NCI-H1436 treated with DMSO at 0.1 percent for 48 hours (cell line): ENCODE measurements at places on chromosomes 3 and 15.

GRCh38 chr15:38242055-38242454 is 10.6 kb upstream of the SPRED1 start:
- no peak for DNase-seq

DNA sequence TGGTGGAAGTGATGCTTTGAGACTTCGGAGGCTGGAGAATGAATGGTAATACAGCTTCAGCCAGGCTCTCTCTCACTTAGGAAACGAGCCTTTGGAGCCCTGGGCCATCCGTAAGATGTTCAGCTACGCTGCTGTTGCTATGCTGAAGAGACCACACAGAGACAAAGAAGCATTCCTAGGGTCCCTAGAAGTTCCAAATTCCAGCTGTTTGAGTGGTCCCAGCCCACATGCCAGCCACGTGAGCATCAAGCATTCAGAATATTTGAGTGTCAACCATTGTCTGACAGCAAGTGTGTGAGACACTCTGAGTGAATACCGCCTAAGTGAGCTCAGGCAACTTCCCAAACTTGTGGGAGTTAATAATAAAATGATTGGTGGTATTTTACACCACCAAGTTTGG is 212.9 kb downstream of the CD47 start:
- DNase-seq = no peak

DNA sequence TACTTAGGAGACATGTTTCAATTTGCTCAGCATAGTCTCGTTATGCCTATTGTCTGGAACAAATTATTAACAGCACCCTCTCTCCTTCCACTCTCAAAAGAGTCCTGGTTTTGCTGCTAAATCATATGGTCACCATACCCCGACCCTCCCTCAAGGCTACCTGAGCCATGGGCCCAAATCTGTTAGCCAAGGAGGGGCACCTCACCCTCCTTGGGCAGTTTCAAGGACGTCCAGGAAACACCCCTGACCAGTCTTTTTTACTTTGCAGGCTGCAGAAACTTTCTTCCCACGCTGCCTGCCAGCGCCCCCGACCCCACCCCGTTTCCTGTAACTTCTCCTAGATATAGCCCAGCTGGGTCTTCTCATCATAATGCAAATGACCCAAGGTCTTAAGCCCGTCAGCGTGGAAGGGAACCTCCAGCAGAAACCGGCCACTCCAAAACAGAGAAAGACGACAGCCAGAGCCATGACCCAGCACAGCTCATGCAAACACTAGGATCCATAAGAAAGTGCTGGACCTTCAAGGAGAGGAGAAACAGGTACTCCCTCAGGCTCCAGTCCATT is 62.3 kb downstream of the ADCY5 start:
- no peak for DNase-seq

DNA sequence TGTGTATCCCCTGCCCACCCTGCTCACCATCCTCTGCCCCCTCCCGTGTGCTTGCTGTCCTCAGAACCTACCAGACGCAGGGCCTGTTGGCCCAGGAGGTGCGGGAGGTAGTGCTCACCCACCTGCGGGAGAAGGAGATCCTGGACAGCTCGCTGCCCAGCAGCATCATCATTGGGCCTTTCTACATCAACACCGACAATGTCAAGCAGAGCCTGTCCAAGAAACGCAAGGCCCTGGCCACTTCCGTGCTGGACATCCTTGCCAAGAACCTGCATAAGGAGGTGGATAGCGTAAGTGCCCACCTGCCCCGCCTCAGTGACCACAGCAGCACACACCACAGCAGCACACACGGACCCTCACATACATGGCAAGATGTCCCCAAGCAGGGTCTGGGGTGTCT is 33.0 kb downstream of the DNAH1 start:
- DNase-seq = no peak

- no peak for DNase-seq
Observed at GRCh38 chr3:164940745-164941144, 137.6 kb downstream of the SI start.

GRCh38 chr15:74957476-74958035 is 984 bp upstream of the RPP25 start:
- DNase-seq = no peak

- DNase-seq = no peak
Observed at GRCh38 chr3:60594025-60594424, 657.2 kb downstream of the FHIT start.

DNA sequence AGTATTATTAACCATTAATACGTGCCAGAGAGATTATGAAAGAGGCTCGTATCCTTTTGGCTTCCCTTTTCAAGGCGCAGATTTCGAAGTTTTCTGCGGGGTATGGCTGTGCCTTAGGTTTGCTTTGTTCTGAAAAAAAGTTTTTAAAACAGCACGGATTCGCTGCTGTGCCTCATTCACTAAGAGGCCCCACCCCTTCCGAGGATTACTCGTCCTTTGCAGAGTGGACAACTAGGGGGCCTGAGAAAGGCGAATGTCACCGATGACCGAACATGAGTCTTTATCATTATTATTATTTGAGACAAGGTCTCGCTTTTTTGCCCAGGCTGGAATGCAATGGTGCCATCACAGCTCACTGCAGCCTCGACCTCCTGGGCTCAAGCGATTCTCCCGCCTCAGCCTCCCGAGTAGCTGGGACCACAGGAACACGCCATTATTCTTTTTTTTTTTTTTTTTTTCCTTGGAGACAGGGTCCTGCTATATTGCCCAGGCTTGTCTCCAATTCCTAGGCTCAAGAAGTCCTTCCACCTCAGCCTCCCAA is 684 bp upstream of the RPS27L start:
- DNase-seq = no peak

GRCh38 chr15:68783226-68784058 is 37.3 kb downstream of the ANP32A start:
- no peak for DNase-seq

GRCh38 chr3:87148020-87148419 is 79.1 kb upstream of the CHMP2B start:
- DNase-seq = no peak

GRCh38 chr3:32275506-32275905 is 37.0 kb downstream of the CMTM8 start:
- DNase-seq = no peak

GRCh38 chr15:98878172-98878571 is 129.4 kb downstream of the PGPEP1L start:
- no peak for DNase-seq

GRCh38 chr15:99306694-99307338 is 55.5 kb downstream of the LRRC28 start:
- DNase-seq = no peak

- DNase-seq = no peak
Observed at GRCh38 chr3:156609546-156609945, 54.6 kb upstream of the SSR3 start.

DNA sequence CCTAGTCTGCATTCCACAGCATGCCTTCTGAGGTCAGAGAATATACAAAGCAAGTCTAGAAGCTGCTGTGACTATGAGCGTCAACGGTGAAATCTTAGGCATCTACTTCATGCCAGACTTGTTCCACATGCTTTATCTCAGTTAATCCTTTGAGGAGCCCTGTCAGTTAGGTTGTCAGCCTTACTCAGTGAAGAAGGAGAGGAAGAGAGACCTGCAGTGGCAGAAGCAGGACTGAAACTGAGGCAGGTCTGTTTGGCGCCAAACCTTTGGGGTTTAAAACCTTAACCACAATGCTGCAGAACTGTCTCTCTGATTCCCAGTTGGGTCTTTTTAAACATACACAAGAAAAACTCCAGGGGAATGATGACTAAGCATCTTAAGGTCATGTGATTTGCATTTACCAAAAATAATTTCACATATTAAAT is 139.0 kb upstream of the LIPC start:
- no peak for DNase-seq

- DNase-seq = no peak
Observed at GRCh38 chr3:6508410-6508759, 352.5 kb upstream of the GRM7 start.

DNA sequence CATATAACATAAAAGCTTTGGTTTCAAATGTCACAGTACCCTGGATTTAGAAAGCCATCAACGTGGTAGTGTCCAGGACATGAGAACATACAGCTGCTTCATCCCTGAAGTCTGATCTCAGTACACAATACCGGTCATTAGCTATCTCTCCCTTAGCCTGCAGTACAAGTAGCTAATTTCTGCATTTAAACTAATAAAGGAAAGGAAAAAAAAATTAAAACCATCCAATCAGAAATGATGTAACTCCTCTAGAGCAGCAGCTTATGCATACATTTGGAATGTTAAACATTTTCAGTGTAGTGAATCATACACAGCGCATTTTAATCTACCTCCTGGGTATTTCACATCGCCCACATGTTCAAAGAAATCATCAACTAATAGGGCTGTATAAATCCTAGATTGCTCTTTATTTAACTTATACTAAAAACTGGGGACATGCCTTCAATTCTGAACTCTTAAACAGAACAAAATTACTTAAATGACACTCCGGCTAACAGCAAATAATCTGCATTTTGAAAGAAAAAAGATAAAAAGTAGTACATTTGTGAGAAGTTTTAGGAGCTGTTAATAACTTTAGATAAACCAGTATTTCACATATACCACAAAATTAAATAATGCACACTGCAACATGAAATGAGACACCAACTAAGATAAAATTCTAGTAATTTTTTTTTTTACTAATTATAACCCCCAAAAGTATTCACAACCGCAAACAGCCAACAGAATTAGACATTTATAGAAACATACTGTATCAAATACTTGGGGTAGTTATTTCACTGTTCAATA is 3.7 kb downstream of the IGF2BP2 start:
- DNase-seq = no peak

- no peak for DNase-seq
Observed at GRCh38 chr15:89874926-89875564, 18.7 kb downstream of the AP3S2 start.

GRCh38 chr3:71417791-71418190 is 165.7 kb downstream of the FOXP1 start:
- DNase-seq = no peak

DNA sequence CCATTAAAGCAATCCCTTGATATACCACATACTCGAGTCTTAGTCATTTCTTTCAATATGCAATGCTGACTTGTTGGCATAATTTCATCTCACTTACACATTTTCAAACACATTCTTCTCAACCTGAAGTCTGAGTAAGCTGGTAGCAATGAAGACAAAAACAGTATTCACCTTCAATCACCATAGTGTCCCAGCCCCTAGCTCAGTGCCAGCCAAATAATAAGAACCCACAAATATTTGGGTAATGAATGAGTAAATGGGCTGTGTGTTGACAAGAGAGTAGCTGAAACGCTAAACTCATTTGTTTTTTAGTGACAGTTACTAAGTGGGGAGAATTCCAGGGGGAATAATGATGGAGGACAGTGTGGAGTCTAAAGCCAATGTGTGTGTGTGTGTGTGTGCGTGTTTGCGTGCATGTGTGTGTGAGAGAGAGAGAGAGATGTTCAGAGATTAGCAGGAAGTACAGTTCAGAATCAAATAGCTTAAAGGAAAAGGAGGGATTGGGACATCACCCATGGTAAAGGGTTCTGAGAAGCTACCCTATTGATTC is 165.7 kb downstream of the GAP43 start:
- DNase-seq = no peak

DNA sequence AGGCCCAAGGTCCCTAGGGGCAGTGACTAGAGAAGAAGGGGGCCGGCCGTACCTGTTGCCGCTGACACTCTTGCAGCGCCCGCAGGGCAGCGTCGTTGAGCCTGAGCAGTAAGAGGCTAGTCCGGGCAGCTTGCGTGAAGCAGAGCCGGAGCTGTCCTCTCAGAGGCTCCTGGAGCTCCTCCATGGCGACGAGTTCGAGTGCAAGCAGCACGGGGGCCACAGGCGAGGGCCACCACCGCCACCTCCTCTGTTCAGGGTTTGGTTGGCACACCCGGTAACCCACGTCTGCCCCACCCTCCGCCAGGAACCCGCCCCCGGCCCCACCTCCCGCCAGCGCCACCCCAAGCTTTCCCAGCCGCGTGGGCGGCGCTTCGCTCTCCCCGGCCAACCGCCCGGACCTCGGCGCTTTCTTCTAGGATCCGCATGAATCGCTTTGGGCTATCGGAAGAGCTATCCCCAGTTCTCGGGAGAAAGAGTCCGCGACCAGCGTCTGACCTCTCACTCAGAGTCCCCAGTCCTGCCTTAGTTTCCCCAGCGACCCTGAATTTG is at the start of gene ELL3:
Gene ELL3, minus strand, starts transcription at position 249 of the 549 bp plus-strand sequence. Its CDS starts 65 bp downstream, at position 184.
- peak; percentile 49 for DNase-seq

GRCh38 chr3:152200476-152201420 is 68.0 kb upstream of the MBNL1 start:
- DNase-seq = no peak

DNA sequence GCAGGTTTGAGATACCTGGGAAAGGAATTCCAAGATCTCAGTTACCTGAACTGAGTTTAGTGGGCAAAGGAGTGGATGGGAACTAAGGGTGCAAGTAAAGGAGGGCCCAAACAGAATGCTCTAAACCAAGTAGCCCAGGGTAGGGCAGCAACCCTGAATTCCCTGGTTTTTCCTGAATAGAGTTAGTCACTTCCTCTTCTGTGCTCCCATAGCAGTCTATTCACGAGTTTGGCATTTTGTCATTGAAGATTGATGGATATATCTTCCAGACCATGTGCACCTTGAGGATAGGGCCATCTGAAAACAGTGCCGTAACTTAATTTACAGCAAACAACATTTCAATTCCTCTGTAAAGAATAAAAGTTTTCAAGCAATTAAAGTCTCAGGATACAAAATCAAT is 18.5 kb upstream of the PTX3 start:
- no peak for DNase-seq

- no peak for DNase-seq
Observed at GRCh38 chr15:66953523-66954229, 111.7 kb upstream of the SMAD3 start.

DNA sequence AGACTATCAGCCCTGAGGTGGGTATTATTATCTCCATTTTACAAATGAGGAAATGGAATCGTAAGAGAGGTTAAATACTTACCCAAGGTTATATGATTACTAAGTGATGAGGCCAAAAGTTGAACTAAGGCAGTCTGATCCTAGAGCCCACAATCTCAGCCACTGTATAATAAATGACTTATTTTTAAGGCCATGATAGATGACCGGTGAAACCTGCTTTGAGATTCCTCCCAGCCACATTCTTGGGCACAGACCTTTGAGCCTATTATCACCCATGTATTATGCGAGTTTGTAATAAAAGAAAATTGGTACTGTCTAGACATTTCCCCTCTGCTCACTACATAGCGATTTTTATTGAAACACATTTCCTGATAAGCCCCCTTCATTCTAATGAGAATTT is 37.4 kb downstream of the POLQ start:
- DNase-seq = no peak

DNA sequence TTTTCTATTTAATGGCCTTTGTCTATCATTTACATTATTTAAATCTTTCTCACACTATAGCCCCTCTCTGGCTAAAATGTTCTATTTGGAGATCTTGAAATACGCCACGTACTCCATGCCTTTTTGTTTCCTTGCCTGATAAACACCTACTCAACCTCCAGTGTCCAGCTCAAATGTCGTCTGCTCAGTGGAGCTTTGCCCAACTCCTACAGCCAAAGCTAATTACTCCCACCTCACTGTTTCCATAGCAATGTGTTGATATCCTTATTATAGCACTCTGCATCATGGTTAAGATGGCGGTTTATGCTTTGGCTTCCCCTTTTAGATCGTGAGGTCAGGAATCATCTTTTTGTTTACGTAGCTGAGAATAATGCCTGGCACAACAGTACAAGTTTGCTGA is 55.9 kb downstream of the NGLY1 start:
- DNase-seq = no peak

GRCh38 chr3:146912241-146913015 is 307.3 kb upstream of the PLSCR5 start:
- DNase-seq = no peak

- DNase-seq = peak; percentile 84
Observed at GRCh38 chr3:104632947-104633346, 733.8 kb upstream of the ALCAM start.
